ENCODE measurements at places on chromosomes 7 and 10.

GRCh38 chr7:145269418-145270161 is 433.7 kb upstream of the TPK1 start:
- DNase-seq = no peak

- DNase-seq = peak; percentile 95
Observed at GRCh38 chr10:17059197-17059688, 70.4 kb downstream of the CUBN start.

- DNase-seq = no peak
Observed at GRCh38 chr7:101589052-101589451, 40.0 kb downstream of the MYL10 start.

- DNase-seq = no peak
Observed at GRCh38 chr10:33900596-33900995, 566.1 kb upstream of the NRP1 start.

GRCh38 chr10:3861795-3862194 is 76.8 kb upstream of the KLF6 start:
- no peak for DNase-seq

DNA sequence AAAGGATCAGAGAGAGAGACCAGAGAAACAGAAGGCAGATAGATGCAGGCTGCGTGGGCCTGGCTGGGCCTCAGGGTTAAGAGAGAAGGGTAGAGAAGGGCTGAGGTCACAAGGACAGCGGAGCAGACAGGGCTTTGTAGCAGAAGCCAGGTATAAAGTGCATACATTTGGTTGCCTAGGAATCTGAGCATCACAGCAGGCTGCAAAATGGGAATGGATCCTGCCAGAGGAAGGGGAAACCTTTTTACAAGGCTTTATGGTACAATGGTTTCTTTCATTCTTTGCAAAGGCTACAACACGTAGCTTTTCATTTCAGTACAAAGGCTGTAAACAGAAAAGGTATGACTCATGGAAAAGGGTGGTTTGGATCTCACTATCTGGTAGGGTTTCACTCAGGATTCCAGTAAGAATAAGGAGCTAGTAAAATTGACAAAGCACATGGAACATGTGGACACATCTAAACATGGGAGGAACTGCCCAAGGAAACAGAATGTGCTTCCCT is 275.1 kb downstream of the DOCK4 start:
- DNase-seq = no peak

- DNase-seq = no peak
Observed at GRCh38 chr10:126937026-126937425, 31.8 kb downstream of the DOCK1 start.

DNA sequence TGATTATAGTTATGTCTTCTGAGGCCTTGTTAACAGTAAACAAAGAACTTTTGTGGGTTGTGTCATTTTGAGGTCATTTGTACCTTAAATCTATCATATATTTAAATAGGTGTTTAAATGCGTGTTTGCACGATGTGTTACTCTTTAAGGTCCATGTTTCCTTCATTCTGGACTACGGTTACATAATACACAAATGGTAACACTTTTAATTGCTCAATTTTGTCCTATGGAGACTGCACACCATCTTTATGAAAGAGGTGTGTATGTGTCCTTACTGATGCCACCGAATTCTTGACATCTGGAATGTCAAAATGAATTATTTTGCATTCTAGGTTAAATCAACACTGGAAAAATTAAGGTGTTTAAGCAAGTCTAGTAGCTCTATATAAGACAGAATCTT is 1.7 kb downstream of the PALS2 start:
- DNase-seq = no peak

DNA sequence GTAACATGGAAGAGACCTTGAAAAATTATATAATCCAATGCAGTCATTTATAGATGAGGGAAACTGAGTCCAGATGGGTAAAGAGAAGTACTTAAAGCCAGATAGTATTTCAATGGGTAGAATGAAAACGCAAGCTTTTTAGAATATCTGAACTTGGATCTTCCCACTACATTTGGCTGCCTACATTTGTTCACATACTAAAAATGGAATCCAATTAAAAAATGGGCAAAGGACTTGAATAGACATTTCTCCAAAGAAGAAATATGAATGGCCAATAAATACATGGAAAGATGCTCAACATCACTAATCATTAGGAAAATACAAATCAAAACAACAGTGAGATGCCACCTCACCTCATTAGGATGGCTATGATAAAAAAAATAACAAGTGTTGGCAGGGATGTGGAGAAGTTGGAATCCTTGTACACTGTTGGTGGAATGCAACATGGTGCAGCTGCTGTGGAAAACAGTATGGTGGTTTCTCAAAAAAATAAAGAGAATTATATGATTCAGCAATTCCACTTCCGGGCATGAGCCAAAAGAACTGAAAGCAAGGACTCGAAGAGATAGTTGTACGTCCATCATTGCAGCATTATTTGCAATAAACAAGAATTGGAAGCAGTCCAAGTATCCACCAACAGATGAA is 188.0 kb downstream of the FRMD4A start:
- DNase-seq = no peak

Data from NCI-H226 (cell line).